ENCODE measurements at places on chromosomes 12 and 14.
A peak's percentile ranks its signal among the peaks of the same experiment; 100 is the strongest.

- no peak for DNase-seq
These were observed 51.3 kb downstream of the WBP11 start for GRCh38 chr12:14751986-14752385.

DNA sequence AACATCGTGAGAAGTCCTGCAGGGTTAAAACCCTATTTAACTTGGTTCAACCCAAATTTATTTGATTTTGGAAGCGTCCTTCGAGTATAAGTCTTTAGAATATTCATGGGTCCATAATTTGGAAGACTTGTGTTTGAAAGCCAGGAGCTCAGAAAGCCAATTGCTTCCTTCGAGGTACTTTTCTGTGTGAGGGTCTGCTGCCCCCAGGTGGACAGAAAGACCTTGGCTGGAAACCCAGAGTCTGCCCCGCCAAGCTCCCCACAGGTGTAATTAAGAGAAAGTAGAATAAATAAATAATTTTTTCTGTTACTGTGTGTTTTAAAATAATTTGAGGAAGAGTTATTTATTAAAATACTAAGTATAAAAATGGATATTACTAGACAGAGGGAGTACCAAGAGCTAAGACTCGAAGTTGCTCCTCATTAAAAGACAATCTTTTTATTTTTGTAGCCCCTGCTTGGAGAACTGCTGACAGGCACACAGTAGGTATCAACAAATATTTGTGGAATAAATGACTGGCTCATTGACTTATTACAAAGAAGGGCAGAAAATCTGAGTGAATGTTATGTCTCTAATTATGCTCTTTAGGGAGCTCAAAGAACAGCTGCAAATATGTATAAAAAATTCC, 105.8 kb downstream of the PAH start:
- DNase-seq = peak; percentile 9

DNA sequence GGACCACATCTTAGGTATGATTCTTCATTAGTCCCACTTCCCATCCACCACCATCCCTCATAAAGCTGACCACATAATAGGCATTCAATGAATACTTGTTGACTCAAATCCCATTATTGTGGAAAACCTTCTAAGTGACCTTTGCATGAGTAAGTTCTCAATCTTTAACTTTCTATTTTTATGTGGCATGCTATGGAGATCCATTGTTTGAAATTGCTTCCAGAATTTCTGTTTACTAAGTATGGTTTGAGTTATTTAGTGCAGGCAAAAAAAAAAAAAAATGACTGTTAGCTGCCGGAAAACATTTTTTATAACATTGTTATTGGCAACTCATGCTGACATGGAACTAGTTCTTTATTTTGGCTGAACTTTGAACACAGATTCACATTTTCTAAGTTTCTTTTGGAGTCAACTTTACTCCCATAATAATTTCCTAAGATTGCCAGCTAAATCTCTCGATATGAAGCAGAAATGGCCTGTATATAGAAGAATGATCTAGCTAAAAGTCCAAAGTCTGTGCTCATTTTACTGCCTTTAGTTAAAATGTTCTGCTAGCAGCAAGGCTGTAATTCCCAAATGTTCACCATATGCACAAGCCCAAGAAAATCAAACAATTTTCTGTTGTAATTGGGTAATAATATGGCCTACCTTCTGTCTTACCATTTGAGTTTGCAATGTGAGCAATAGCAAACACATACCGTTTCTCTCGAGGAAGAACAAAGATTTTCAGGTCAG, 77.9 kb downstream of the PTGER2 start:
- DNase-seq = no peak

- peak; percentile 29 for DNase-seq
These were observed 8.8 kb downstream of the RASSF3 start for GRCh38 chr12:64618953-64619590.

- DNase-seq = no peak
These were observed 35.4 kb downstream of the PACS2 start for GRCh38 chr14:105349992-105350391.

GRCh38 chr12:7150841-7151240, 20.7 kb downstream of the CLSTN3 start:
- DNase-seq = no peak

DNA sequence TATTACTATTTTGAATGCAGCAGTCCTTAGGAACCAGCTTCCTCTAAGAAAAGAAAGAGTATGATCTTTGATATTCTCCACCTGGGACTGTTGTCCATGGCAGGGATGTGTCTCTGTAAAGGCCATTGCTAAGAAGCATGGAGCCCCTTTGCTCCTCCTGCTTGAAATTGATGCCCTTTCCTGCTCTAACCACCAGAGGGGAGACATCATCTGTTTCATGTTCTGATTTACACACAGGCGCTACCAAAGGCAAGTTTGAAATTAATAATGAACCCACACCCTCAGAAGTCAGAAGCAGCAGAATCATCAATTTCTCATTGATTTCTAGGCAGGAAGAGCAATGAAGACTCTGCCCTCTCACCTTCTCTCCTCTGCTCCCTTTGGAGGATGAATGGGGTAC, 253.8 kb downstream of the RMST start:
- no peak for DNase-seq
